Stimulated activated CD8-positive, alpha-beta memory T cell treated with anti-CD3 and anti-CD28 coated beads, Interleukin-4, amount 100 ng/mL, for 1 hour (primary cell): ENCODE measurements at places on chromosomes 1 and 21.

DNA sequence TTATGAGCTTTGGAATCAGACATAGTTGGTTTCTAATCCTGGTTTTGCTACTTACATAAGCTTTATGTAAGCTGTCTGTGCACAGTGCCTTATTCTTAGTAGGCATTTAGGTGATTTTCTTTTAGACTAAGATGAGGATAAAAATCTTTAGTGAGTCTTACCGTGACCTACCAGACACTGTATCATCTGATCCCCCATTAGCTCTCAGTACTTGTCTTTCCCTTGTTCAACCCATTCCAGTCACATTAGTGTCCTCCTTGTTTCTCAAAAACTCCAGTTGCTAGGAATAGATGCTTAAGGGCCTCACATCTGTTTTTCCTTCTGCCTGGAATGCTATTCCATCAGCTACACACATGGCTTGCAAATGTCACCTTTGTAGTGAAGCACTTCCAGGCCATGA lies 18.8 kb downstream of the PPP1R12B start:
- no peak for DNase-seq

- no peak for DNase-seq
Measured at GRCh38 chr1:5896706-5897660, 95.2 kb downstream of the NPHP4 start.

GRCh38 chr1:34685225-34685624 lies 69.6 kb upstream of the GJB5 start:
- no peak for DNase-seq

DNA sequence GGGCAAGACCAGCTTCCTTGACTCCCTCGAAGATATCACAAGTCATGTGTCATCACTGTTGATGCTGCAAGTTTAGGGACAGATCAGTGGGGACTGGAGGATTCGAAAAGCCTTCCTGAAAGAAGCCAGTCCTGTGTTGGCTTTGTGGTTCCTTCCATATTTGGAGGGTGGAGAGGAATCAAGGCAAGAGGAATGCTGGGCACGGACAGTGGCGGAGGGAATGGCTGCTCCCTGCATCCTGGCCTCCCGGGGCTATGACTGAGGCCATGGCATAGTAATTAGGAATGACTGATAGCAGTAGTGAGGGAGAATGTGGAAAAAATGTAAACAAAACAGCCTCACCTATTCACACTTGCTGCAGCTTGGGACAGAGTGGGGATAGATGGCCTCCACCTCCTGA lies 36.4 kb downstream of the VANGL1 start:
- no peak for DNase-seq

GRCh38 chr1:177586429-177586828 lies 383.4 kb downstream of the SEC16B start:
- DNase-seq: no peak

GRCh38 chr1:27519331-27520258 lies 29.6 kb upstream of the WASF2 start:
- DNase-seq: no peak

DNA sequence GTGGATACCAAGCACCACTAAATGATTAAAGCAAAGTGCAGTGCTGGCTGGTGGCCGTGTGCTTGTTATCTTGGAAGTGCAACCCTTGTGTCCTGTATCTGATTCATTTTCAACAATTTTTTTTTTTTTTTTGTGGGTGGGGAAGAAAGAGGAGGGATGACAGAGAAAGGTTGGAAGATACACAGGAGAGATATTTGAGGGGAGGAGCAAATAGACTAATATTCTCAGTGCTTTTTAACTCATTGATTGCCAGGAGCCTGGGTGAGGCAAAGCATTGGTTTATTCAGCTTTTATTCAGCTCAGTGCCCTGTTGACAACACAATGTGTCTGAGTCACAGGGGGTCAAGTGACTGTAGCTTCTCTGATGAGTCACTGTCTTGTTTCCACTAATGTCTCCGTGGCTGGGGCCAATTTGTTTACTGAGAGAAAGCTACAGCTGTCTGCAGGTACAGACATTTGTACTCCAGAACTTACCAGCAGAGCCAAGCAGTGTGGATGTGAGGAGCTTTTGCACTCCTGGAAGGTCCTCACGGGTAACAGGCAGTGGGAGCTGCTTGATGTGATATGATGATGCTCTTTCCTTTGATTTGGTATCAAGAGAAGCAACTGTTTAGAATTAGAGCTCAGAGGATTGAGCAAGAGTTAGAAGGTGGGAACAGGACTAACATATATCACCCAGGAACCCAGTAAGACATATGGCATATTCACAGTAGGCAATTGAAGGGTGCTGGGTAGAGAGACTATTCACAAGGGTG lies 23.6 kb upstream of the DNM3 start:
- no peak for DNase-seq

DNA sequence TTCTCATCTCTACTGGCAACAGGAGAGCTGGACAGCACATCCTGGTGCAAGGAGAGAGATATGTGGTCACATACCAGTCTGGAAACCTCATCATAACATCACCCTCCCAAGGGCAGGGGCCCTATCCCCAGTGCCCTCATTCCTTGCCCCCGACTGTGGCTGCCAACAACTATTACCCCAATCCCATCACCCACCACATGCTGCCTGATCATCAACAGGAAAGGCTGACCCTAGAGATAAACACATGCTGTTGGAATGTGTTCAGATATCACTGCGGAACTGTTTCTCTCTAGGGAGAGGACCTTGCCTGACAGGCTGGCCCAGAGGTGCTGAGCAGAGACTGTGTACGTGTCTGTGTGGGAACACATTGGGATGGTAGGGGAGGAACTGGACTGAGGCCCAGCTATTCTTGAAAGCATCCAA lies 4.5 kb upstream of the INKA2 start:
- no peak for DNase-seq

DNA sequence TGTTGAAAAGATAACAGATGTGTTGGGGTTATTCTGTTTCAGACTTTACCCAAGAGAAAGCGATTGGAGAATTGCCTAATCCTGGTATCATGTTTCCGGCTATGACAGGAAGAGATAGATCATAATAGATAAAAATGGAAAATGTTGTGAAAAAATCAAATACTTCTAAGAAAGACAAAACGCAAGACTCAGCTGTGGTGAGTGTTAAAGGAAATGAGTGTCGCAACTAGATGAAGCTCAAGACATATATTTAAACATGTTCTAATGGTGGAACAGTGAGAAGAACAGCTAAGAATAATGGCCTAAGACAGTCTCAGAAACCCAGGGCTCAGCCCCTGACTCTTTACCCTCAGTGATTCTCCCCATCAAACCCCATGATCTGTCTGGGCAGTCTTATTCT lies 426.7 kb upstream of the RUNX1 start:
- DNase-seq: no peak

DNA sequence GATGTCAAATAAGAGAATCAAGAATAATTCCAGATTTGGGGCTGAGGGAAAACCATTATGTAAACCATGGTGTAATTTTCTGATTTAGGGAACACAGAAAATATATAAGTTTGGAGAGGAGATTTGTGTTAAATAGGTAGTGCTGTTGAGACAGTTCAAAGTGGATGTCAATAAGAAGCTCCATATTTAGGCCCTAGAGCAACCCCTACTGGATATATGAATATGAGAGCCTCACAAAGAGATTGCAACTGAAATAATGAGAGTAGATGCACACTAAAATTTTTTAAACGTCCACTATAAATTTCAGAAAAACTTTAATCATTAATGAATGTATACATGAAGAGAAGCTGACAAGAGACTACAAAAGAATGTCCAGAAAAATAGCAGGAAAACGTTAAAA lies 1447.8 kb upstream of the PRMT6 start:
- DNase-seq: no peak

DNA sequence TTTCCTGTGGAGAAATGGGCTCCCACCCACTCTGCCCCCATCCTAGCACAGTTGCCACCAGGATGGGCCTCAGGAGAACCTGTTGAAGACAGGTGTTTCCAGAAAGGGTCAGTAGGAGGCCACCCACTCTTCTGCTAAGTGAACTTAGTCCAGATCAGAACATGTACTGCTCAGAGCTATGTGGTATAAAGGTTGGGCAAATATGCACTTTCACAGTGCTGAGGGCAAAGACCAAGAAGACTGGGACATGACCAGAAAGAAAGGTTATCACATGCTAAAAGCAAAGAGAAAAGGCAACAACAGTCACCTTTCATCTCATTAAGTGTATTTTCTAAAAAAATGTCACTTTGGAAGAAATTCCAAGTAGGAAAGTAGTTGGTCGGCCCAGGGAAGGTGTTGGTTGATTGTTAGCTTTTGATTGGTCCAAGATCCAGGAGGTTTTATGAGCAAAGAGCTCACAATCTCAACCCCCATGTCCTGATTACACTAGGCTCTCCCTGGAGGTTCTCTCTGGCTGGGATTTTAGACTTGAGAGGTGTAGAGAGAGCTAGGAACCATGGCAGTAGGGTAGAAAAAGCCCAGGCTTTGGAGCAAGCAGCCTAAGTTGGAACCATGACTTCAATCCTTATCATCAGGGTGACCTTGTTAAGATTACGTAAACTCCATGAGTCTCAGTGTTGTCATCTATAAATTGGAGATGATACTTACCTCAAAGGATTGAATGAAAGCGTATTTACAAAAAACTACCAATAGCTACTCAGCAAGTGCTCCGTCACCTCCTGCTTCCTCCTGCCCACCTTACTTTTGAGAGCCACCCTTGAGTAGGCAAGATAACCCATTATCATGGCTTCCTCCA lies 102.6 kb downstream of the GLUL start:
- no peak for DNase-seq

- no peak for DNase-seq
Measured at GRCh38 chr1:6185635-6186382, 5.7 kb upstream of the CHD5 start.

GRCh38 chr21:34519016-34519415 lies 7.0 kb upstream of the KCNE1 start:
- DNase-seq: no peak

- no peak for DNase-seq
Measured at GRCh38 chr1:44616991-44617702, 57.1 kb downstream of the TMEM53 start.

GRCh38 chr1:155171836-155172731 lies 1.0 kb downstream of the KRTCAP2 start:
- no peak for DNase-seq

- DNase-seq: no peak
Measured at GRCh38 chr1:93143136-93143535, 37.1 kb downstream of the TMED5 start.
